HCT116 (cell line): ENCODE measurements at places on chromosomes 6 and 20. TPM values are rescaled to one million over a fixed set of nuclear protein-coding genes. Genes with fewer than 3 reads are reported as not detected.

Gene HLA-DOB
- total RNA-seq = 0.64 TPM

Gene CRYBG1
- total RNA-seq = 10.7 TPM

- no peak for DNase-seq
Measured at GRCh38 chr6:144279484-144280150, 5.5 kb upstream of the UTRN start.

- DNase-seq = no peak
Measured at GRCh38 chr20:1539816-1540419, 17.6 kb downstream of the SIRPD start.

DNA sequence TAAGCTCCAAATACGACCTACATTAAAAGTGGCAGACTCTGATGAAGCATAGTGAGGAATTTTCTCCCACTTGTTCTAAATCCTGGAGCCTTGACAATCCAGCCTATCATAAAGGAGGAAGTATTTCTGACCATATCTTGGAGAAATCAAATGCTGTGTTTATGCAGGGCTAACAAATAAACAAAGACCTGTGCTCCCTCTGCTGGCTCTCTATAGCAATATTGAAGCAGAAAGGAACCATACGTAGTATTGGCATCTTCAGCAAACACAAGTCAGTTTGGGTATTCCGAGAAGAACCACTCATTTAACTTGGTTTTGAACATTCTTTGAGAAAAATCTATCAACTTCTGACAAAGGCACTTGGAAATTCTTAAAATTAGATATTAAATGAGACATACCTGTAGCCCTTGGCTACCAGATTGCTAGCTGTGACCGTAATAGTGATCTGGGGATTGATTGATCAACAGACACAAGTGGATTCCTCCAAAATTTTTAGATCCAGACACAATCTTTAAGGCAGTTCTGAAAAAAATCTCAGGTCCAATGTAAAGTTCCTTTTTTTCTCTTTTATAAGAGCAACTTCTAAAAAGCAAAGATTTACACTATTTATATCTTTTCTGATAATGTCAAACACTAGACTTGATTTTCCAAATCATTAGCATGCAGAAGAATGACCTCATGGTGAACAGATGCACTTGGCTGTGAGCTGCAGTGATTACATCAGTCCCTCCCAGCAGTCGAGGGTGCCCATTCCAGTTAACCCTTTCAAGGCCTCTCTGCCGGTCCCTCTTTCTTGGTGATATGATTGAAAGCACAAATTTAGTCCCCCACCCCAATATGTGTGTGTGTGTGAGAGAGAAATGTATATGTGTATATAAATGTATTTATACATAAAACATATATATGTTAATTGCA is 40.2 kb downstream of the INSM1 start:
- DNase-seq = peak; percentile 3

- no peak for DNase-seq
Measured at GRCh38 chr6:82353848-82354247, 9.8 kb upstream of the TPBG start.

Gene ZKSCAN8
- total RNA-seq = 20.7 TPM

Gene TBXT
- not detected for total RNA-seq

Gene BPIFB2
- total RNA-seq = 0.15 TPM

- no peak for DNase-seq
Measured at GRCh38 chr6:38178584-38178886, 359.0 kb downstream of the ZFAND3 start.

- DNase-seq = peak; percentile 65
Measured at GRCh38 chr6:145735356-145736165, at the start of gene EPM2A. EPM2A (minus strand) TSS chr6:145735520; CDS start chr6:145735498, 22 bp downstream.

GRCh38 chr6:28543651-28544610 is 18.2 kb downstream of the GPX5 start:
- DNase-seq = no peak

Gene FNDC11
- total RNA-seq = 5.5 TPM

GRCh38 chr20:62786157-62786556 is 10.1 kb upstream of the MRGBP start:
- DNase-seq = no peak

GRCh38 chr6:77341058-77341986 is 122.0 kb downstream of the HTR1B start:
- no peak for DNase-seq

GRCh38 chr6:14023855-14024254 is 93.7 kb upstream of the CD83 start:
- no peak for DNase-seq

DNA sequence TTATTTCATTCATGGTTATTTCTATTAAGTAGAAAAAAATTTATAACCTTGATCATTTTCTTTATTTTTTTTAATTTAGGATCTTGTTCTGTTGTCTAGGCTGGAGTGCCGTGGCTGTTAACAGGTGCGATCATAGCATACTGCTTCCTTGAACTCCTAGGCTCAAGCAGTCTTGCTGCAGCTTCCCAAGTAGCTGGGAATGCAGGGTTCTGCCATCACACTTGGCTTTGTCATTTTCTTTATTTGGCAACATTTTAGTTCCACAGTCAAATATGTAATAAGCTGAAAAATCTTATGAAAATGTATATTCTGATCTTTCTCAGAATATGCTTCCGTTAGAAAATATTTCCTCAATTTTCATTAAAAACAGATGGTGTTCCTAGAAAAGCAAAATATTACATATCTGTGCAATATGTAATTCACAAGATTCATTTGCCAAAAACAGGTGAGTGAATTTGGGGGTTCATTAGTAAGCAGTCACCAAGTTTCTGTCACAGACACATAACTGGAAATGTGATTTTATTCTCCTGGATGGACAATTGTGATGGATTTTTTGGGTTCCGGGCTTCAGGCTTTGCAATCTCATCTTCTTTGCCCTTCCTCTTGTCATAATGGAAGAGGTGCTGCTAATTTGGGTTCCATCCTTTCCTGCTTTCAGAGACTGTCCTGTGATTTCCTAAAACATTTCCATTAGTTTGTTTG is 21.5 kb downstream of the AMD1 start:
- DNase-seq = no peak

Gene ZFP57
- not detected for total RNA-seq

Gene GATA5
- not detected for total RNA-seq

DNA sequence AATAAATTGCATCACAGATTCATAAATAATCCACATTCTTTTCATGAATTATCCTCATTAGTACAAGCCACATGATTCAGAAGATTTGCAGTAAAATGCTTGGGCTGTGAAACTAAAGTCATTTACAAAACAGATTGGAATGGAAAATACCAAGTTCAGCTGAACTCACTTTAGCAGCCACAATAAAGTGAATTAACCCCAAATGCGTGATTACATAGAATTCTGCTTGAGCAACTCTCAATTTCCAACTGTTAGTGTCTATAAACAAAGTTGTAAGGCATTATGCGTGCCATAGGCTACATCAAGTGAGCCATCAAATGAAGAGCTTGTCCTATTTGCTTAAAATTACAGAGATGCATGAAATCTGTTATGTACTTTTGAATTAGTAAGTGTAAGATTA is 60.4 kb upstream of the GFRAL start:
- no peak for DNase-seq

Gene TMEM244
- total RNA-seq = not detected

Gene OXT
- not detected for total RNA-seq

DNA sequence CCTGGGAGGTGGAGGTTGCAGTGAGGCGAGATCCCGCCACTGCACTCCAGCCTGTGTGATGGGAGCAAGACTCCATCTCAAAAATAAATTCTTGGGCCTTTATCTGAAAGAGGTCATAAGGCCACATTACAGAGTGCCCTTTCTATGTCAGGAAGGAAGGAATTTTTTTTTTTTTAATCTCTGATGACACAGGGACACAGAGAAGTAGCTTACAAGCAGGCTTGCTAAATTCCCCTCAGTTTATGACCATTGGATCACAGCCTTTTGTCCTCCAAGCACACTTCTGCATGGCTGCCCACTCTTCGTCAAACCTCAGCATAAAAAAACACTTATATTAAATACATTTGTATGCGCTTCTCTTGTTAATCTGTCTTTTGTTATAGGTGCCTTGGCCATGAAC is 7.5 kb upstream of the IFNGR1 start:
- no peak for DNase-seq

Gene IRAK1BP1
- total RNA-seq = 5.4 TPM

DNA sequence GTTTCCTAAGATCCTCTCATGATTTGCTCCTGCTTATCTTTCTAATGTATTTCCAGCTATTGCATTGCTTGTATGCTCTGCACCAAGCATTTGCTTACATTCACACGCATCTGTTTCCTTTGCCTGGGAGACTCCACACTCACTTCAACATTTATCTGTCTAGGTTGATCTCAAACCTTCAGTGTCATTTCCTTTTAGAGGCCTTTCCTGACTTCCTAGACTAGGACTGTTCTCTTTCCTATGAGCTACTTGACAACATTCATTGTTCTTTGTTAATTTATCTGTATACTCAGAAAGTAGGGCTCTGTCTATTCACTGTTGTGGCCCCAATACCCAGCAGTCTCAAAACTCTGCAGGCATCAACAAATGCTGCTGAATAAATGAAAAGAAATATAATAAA is 84.4 kb downstream of the WASF1 start:
- DNase-seq = no peak

- DNase-seq = no peak
Measured at GRCh38 chr6:163387317-163387716, 27.2 kb upstream of the QKI start.

DNA sequence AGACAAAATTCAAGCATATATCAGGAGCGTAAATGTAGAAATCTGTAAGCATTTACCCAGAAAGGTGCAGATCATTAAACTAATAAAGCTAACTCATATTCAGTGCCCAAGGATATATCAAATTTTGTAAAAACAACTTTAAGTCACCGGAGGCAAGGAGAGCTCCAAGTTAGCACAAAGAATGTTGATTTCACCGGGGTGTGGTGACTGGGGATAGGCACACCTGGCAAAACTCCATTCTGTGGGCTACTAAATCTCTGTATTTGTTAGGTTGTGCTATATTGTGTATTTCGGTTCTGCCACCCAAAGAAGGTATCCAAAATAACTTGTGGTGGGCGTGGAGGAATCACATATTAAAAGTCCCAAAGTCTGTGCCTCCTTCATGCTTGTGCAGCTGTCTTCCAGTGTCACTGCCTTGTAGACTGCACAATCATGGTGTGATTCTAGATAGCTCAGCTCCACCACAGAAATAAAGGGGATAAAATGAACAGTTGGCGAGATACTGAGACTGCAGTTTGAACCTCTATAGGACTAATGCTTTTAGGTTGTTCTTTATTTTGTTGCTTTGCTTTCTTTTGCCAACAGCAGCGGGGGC is 111.6 kb downstream of the GMDS start:
- DNase-seq = no peak

DNA sequence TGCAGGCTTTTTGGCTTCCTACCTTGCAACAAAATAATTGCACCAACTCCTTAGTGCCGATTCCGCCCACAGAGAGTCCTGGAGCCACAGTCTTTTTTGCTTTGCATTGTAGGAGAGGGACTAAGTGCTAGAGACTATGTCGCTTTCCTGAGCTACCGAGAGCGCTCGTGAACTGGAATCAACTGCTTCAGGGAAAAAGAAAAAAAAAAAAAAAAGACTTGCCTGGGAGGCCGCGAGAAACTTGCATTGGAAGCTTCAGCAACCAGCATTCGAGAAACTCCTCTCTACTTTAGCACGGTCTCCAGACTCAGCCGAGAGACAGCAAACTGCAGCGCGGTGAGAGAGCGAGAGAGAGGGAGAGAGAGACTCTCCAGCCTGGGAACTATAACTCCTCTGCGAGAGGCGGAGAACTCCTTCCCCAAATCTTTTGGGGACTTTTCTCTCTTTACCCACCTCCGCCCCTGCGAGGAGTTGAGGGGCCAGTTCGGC is 420 bp downstream of the SOX4 start:
- no peak for DNase-seq

DNA sequence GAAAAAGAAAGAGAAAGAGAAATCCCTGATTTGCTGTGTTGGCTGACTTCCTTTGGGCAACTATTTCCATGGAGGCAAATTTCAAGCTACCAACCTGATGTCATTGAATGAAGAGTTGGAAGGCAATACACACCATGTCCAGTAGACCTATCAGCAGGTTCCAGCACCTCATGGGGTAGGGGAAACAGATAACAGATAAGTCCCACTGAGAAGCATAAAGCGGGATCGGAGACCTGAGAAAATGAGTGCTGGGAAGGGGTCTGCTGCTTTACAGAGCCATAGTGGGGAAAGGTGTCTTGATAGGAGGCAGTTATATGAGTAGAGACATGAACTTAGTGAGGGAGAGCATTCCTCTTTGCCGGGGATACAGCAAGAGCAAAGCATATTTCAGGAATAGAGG is 244.9 kb downstream of the PLCB1 start:
- no peak for DNase-seq

Gene PLG
- total RNA-seq = 0.69 TPM

DNA sequence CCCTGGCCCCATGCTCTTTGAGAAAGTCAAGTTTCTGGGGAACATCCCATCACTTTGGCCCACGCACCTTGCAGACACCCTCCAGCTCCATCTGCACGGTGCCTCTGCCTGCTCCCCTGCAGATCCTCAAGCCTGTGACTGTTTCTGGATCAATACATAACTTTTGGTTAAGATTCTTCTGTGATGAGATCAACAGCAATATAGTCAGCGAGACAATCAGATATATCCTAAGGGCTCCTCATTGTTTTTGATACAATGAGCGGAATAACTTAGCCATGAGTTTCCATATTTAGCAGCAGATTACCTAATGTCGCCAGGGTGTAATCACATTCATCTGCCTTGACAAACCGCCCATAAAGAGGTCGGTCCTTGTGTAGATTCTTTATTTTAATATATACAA is 109.3 kb upstream of the MTHFD1L start:
- no peak for DNase-seq

DNA sequence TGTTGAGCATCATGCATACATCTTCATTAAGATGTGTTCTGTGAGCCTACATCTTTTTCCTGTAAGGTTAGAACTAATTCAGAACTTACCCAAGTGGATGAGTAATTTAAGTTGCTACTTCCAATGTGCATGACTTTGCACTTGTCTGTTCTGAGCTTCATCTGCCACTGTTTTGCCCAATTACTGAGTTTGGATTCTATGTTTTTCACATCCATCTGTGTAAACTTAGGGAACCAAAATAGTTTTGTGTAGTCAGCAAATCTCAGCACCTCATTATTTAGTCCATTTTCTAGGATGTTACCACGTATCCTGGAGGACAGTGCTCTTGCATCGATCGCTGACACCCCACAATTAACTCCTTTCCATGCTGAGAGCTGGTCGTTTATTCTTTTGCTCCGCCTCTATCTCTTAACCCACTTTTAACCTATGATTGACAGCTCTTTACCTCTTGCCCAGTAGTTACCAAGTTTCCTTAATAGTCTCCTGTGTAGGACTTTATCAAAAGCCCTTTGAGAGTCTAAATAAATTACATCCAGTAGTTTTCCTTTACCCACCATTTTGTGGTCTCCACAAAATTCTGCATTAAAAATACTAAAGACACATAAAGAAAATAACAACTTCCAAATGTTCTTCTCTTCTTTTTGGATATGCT is 44.2 kb upstream of the CITED2 start:
- no peak for DNase-seq

DNA sequence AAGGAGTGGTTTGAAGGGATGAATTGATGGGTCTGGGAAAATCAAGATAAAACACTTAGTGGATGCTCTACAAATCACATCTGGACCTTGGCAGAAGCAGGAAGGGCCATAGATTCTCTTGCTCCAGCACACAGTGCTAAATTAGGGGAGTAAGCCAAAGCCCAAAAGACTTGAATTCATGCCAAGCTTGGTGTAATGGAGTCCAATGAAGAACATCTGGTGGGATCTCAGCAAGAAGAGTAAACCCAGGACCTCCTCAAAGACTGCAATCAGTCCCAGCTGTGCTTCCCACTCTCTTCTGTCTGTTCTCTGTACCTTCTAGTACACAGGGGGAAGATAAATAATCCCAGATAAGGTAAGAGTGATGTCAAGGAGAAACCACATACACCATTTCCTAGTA is 683.4 kb downstream of the RNF144B start:
- no peak for DNase-seq
